T-cell (primary cell): ENCODE measurements at places on chromosomes 6 and 20.

DNA sequence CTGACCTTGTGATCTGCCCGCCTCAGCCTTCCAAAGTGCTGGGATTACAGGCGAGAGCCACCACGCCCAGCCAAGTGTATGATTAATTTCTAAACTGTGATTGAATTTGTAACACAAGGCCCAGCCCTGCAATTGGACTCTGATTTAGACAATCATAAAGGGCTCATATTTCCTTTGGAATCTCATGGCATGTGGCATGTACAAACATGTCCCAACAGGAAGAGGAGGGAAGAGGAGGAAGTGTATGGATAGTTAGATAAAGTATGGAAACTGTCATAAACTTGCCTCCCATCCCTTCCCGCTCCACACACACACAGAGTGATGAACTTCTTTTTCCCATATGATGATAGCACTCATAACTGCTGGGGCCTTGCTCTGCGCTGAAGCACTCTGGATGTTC, 27.2 kb upstream of the QKI start:
- no peak for DNase-seq

GRCh38 chr20:6583134-6583738, 184.2 kb upstream of the BMP2 start:
- no peak for DNase-seq

- DNase-seq = no peak
Observed at GRCh38 chr6:106677282-106677681, 47.9 kb downstream of the QRSL1 start.

DNA sequence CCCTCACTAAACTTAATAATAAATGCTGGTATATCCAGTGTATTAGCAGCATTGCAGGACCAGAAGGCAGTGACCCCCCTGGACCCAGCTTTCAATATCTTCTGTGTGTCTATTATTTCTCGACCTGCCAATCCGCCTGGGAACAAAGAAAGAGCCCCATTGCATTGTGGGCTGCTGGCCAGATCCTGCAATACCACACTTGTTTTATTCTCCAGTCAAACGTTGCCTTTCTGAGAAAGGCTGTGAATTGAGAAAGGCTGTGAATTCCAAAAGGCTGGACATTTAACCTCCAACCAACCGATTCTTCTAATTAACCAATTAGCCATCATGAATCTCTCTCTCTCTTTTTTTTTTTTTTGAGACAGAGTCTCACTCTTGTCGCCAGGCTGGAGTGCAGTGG, 1.5 kb upstream of the MTO1 start:
- no peak for DNase-seq

- DNase-seq = no peak
Observed at GRCh38 chr6:157428427-157429202, 47.6 kb downstream of the ZDHHC14 start.

- no peak for DNase-seq
Observed at GRCh38 chr20:21090721-21091120, 15.4 kb downstream of the LINC00237 start.

GRCh38 chr6:83313882-83314281, 117.0 kb downstream of the ME1 start:
- no peak for DNase-seq

GRCh38 chr6:90739339-90739738, 152.5 kb upstream of the MAP3K7 start:
- DNase-seq = no peak

GRCh38 chr6:51152594-51152993, 333.9 kb downstream of the TFAP2B start:
- DNase-seq = no peak

- no peak for DNase-seq
Observed at GRCh38 chr20:2295886-2296515, at the start of gene TGM3. Gene TGM3 (plus strand): TSS chr20:2296001. CDS start chr20:2296064, 63 bp downstream.

DNA sequence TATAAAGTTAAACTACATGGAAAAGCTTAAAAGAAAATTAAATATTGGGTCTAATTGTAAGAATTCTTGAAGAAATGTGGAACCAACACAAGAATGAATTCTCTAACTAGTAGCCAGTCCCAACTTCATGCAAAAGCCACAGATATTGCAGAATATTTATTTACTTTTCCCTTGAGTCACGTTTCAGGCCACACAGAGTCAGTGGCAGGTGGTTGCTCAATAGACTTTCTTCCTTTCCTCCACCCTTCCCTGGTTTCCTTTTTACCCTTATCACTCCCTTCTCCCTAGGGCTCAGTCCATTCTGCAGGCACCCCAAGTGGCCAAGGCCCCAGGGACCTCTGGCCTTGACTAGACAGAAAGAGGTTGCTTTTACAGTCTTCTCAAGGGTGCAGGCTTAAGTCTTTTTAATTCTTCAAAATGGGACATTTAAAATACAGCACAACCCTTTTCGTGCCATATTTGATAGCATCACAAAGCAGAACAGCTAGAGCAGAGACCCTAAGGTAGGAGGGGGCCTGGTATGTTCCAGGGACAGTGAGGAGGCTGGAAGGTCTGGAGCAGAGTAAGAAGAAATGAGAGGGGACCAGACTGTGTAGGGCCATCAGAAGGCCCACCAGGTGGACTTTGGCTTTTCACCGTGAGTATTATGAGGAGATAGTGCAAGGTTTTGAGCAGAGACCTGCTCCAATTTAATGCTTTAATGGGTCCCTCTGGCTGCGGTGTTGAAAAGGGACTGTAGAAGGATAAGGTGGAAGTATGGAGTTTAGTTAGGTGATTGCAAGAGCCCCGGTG, 65.0 kb downstream of the HDDC2 start:
- no peak for DNase-seq

DNA sequence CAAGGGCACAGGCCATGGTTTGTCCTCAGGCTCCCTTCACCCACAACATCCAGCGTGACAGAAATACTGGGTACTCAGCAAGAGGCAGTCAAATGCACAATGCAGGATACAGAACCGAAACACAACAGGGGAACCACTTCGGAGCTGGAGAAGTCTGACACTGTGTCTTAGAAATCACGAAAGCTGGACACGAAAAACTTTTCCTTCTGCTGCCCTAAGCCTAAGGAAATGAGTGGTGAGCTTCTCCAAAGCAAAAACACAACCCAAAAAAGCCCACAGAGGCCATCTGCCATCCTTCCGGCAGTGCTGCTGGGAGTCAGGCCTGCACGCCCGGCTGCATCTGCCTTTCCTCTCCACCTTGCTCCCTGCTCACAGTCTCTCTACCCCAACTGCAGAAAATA, 106.3 kb downstream of the SLC23A2 start:
- DNase-seq = no peak

GRCh38 chr20:49426873-49427272, 55.6 kb downstream of the KCNB1 start:
- no peak for DNase-seq

GRCh38 chr20:63323357-63323981, 30.5 kb downstream of the COL20A1 start:
- no peak for DNase-seq

- no peak for DNase-seq
Observed at GRCh38 chr6:21123507-21124436, 469.8 kb upstream of the SOX4 start.

- no peak for DNase-seq
Observed at GRCh38 chr20:2840967-2841531, 504 bp downstream of the VPS16 start.

- peak; percentile 23 for DNase-seq
Observed at GRCh38 chr6:18323935-18324705, 59.8 kb upstream of the DEK start.

DNA sequence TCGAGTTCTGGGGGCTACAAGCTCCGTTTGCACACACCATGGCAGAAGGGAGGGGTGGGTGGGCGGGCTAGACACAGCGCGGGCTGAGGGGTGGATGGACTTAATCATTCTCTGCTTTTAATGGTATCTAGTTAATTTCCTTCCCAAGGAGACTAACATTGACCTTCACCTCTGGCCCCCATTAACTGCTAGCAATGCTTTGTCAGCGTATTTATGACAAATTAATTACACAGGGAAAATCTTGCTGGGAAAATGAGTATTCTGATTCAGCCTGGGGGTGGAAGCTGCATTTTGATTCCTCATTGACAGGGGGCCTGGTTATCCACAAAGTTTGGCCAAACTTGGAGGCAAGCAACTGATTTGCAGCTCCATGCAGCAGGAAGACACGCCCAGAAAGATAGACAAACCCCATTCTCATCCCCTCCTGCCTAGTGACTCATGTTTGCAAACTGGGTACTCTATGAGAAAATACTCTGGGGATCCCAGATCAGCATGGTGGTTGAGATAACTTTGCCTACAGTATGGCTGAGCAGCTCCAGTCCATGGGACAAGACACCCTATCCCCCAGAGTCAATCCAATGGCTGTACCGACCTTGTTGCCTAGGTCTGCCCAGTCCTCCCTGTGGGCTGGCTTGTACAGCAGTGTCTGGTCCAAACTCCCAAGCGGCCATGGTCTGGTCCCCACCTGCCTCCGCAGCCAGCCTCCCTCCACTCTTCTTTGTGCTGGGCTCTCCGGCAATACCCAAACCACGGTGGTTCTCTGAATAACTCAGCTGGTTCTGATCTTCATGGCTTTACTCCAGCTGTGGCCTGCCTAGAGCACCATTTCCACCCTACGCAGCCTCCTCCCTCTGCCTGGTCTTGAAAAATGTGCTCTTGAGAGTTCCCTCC, 19.7 kb downstream of the ZBP1 start:
- DNase-seq = no peak

GRCh38 chr6:143195349-143195845, 134.7 kb downstream of the AIG1 start:
- DNase-seq = no peak

GRCh38 chr20:41168281-41169161, 31.2 kb downstream of the PLCG1 start:
- DNase-seq = no peak

DNA sequence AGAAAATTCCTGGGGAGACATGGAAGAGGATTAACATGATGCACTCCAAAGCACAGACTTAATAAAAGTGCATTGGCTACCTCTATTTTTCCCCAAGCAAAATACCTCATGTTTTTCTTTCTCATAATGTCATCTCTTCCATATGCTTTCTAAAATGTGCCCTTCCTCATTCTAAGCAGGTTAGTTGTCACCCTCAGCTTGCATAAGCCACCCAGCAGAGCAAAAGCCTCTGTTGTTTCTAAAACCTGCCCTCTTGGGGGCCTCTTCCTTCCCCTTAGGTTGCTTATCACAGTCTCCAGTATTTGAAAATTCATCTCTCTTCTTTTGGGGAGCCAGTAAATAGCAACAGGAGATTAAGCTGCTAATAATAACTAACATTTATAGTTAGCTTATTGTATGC, 183.6 kb upstream of the FLRT3 start:
- DNase-seq = no peak

DNA sequence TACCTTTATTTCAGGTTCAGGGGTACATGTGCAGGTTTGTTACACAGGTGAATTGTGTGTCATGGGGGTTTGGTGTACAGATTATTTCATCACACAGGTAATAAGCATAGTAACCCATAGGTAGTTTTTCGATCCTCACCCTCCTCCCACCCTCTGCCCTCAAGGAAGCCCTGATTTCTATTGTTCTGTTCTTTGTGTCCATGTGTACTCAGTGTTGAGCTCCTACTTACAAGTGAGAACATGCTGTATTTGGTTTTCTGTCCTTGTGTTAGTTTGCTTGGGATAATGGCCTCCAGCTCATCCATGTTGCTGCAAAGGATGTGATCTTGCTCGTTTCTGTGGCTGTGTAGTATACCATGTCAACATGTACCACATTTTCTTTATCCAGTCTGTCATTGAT, 66.0 kb downstream of the STK4 start:
- DNase-seq = no peak

DNA sequence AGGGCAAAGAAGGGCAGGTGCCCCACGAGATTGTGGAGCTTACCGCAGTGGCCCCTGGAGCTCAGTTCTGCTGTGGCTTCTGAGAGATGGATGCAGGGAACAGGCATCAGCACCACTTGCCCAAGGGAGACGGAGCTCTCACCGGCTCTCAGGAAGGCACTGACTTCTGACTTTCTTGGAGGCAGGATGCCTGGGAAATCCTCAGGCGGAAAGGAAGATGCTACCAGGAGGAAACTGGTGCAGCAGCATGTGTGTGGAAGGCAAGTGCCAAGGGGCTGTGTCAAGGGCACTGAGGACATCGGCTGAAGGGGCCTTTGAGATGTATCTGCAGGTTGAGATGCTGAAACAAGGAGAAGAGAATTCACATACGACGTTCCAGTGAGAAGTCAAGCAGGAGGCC, 64.0 kb downstream of the FOXA2 start:
- DNase-seq = no peak

GRCh38 chr20:49986049-49986448, 3.3 kb downstream of the SNAI1 start:
- DNase-seq = no peak

DNA sequence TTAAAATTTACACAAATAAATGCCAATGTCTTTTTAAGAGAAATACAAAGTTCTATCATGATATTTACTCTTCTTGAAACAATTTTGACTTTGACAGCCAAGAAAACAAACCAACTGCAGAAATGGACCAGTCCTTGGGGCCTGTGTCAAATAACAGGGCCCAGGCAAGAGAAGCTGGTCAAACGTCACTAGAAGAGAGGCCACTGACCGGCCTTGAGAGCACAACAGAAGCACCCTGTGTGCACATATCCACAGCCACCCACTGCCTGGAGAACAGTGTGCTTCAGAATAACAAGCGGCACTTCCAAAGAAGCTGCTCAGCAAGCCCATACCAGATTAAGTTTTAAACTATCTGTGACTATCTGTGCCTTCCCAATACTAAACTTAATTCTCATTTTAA, 14.8 kb downstream of the APMAP start:
- no peak for DNase-seq

- no peak for DNase-seq
Observed at GRCh38 chr6:39707962-39708683, 17.1 kb downstream of the KIF6 start.

- no peak for DNase-seq
Observed at GRCh38 chr20:35511814-35512420, 17.5 kb downstream of the C20orf173 start.

DNA sequence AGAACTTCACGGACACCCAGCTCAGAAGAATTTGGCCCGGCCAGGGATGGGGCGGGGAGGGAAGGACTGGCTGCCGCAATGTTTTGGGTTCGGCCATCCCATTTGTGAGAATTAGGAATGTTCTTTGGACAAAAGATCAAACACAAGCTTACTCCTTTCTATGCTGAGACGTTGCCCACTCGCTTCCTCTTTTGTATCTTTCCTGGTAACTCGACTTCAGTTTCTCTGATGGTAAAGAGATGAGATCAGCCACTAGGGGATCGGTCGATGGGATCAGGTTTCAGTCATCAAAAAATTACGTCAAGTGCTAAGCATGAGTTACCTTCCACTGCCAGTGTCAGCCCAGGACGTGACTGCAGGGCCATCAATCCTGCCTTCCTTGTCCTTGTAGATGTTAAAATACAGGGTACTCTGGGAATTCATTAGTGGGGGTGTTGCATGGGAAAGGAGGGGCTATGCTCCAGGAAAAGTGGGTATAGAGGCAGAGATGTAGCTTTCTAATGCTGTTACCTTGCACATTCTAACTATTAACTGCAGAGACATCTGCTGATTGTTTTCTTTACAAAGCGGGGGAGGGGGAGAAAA, 190.2 kb downstream of the TSHZ2 start:
- no peak for DNase-seq
